Muscle of back (tissue), 13 donors: ENCODE measurements at places on chromosomes 11 and 22. TPM values are rescaled to one million over a fixed set of nuclear protein-coding genes. Genes with fewer than 3 reads are reported as not detected.

GRCh38 chr11:18081551-18081950 lies 24.3 kb downstream of the SAAL1 start:
- no peak for DNase-seq

Gene APOA4
- polyA plus RNA-seq: 0.88 TPM

Gene GRAP2
- 0.99 TPM for polyA plus RNA-seq

Gene DERL3
- polyA plus RNA-seq: 1.1 TPM

Gene ART1
- 3.6 TPM for polyA plus RNA-seq

Gene RASGRP2
- 33.6 TPM for polyA plus RNA-seq

DNA sequence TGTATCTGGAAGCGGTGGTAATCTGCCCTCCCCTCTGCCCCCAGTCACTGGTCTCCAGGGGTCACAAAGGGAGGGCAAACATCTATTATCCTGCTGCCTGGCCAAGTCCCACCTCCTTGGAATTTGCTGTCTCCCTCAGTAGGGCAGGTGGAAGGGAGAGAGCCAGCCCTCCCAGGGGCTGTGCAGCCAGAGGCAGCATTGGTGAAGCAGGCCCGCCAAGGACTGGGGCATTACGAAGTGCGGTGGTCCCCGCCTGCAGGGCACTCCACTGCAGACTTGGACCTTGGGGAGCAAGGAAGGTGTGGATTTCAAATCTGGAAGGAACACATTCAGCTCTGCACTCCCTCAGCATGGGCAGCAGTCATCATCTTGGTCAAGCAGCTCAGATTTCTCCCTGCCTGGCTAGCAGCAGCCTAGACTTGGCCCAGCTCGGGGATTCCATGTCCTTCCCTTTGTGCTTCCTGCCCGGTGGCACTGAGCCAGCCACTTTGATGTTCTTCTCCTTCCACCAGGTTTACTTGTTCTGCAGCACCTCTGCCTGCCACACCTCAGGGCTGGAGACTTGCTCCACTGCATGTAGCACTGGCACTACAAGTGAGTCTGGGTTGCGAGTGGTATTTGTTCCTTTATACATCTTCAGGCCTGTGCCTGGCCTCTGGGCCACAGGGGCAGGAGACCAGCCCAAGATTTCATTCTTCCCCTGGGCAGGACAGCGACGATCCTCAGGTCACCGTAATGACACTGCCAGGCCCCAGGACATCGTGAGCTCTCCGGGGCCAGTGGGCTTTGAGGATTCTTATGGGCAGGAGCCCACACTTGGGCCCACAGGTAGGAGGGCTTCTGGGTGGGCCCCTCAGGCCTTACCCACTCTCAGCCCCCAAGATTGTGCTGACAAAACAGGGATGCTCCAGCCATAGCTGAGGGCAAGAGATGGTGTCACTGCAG lies 7.4 kb downstream of the ZP1 start:
- DNase-seq: no peak

DNA sequence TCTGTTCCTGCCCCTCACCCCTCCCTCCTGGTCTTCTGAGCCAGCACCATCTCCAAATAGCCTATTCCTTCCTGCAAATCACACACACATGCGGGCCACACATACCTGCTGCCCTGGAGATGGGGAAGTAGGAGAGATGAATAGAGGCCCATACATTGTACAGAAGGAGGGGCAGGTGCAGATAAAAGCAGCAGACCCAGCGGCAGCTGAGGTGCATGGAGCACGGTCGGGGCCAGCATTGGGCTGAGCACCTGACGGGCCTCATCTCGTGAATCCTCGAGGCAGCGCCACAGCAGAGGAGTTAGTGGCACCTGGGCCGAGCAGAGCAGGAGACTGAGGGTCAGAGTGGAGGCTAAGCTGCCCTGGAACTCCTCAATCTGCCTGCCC lies 941.8 kb downstream of the BRD1 start:
- DNase-seq: no peak

GRCh38 chr11:117720061-117720511 lies 76.9 kb downstream of the DSCAML1 start:
- no peak for DNase-seq

- DNase-seq: no peak
These were observed 28.9 kb upstream of the PARVB start for GRCh38 chr22:43995057-43995685.

DNA sequence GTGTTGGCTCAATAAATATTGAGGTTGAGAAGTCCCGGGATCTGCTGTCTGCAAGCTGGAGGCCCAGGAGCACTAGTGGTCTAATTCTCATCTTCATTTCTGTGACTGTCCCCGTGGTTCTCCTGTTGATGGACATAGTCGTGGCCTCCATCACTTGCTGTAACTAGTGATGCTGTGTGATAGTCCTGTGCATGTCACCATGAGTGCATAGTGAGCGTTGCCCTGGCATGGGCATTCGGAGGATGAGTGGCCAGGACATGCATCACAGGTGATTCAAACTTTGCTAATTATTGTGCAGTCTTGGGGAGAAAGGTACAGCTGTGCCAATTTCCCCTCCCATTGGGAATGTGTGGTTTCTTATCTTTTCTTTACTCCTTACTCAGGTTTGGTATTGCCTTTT lies 902.2 kb downstream of the BRD1 start:
- DNase-seq: no peak

Gene CTTN
- 98.6 TPM for polyA plus RNA-seq

DNA sequence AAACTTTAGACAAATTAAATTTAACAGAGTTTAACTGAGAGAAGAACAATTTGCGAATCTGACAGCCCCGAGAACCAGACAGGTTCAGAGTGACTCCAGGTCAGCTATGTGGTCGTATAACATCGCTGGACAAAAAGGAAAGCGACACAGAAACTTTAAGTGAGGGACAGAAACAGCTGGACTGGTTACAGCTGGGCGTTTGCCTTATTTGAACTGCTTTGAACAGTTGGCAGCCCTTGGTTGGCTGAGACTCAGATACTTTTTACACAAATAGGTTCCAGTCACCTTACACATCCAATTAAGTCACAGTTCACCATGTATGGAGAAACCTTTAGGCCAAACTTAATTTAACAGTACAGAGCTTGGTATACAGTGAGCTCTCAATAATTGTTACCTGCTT lies 436.9 kb downstream of the GUCY1A2 start:
- peak; percentile 24 for DNase-seq

- peak; percentile 66 for DNase-seq
These were observed 8.5 kb downstream of the YPEL4 start for GRCh38 chr11:57641011-57641807.
